ENCODE measurements at places on chromosomes 2 and 18.

GRCh38 chr2:72062336-72062735 lies 85.3 kb downstream of the CYP26B1 start:
- DNase-seq: no peak

GRCh38 chr2:20235655-20236305 lies 10.8 kb upstream of the SDC1 start:
- no peak for DNase-seq

- DNase-seq: no peak
Measured at GRCh38 chr2:223439184-223439583, 163.0 kb downstream of the SCG2 start.

DNA sequence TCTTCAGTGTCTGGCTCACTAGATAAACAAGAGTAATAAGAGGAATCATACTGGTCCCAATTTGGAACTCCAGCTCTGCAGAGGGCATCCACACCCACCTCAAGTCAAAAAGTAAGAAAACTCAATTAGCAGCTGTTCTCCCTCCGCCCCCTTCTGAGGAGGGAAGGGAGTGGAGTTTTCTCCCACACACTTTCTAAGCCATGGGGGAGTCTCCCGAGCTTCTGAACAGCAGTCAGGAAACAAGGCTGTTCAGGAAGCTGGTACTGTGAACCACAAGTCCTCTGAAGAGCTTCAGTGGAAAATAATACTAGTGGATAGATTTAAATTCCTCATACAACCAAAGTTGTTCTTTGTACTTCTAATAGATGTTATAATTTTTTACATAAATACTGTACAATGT lies 32.9 kb upstream of the SPTBN1 start:
- no peak for DNase-seq

DNA sequence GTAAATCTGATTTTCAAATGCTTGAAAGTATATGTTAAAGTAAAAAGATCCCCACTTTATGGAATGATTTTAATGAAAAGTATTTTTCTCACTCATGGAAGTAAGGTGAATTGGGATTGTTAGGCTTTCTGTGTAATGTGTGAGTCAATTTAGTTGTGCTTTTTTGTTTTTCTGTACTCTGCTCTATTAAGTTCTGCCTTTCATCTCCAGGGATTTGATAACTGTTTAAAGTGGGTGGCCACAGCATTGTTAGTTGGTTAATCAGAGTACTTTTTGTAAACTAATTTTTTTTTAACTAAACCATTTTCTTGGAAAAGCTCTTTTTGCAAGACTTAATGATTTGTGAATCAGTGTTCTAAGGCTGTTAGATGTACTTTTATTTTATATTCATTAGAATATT lies 76.8 kb downstream of the ABI2 start:
- DNase-seq: no peak

DNA sequence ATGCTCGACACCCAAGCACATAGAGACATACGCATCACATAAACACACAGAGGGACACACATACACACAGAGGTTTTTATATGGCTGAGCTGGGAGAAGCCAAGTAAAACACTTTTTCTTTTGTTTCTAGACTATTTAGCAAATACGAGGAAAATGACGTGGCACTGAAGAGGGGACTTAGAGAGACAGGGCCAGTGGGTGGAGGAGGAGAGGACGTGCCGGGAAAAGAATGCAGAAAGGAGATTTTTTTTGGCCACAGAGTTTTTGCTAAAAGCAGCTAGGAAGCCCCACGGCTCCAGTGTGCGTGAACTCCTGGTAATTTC lies 168.5 kb upstream of the KLF7 start:
- DNase-seq: no peak

- DNase-seq: no peak
Measured at GRCh38 chr2:172467382-172467781, 40.0 kb downstream of the ITGA6 start.

DNA sequence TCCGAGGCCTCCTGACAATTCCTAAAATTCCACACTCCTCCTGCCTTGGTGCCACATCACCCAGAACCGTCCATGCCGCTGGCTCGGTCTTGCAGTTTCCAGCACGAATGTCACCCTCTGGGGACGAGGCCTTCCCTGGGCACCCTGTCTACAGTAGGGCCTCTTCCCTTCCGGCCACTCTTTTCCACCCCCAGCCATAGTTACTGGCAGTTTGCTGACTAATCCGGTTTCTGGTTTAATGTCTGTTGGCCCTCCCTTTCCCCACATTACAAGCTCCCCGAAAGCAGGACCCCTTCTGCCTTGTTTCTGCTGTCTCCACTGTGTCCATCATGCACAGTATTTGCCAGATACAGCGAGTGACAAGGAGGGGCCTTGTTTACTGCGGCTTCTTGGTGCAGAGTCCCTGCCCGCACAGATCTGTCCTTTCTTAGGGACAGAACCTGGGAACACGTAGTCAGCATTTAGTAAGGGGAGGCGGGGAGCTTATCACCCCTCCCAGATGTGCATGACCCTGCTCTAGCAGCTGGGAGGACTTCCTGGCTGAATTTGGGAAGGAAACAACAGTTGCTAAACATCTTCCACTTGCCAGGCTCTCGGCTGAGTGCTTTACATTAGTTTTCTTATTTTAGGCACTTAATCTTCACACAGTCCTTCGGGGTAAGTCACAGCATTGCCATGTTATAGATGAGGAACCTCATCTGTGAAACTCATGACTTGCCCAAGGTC lies 23.6 kb upstream of the CATIP start:
- DNase-seq: peak; percentile 78

GRCh38 chr2:215236131-215236530 lies 75.7 kb upstream of the ATIC start:
- no peak for DNase-seq

DNA sequence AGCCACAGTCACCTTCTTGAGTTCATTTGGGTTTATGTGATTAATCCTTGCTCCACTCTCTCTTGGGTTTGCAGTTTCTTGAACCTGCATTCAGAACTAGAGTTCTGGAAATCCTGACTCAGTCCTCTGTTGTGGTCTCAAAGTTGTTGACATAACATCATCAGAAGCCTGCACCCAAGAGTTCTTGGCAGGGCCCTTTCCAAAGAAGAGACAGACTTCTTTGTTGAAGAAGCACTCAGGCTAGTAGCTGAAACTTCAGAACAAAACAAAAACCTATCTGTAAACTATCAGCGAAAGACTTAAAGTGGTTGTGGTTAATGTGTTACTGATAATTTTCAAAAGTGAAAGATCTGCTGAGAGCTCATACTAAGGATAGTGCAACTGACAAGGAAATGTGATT lies 120.8 kb downstream of the FAM168B start:
- no peak for DNase-seq

GRCh38 chr2:85753035-85753524 lies 711 bp upstream of the ATOH8 start:
- no peak for DNase-seq

GRCh38 chr2:3981446-3981987 lies 278.1 kb downstream of the DCDC2C start:
- no peak for DNase-seq

GRCh38 chr2:223541546-223541945 lies 60.6 kb downstream of the SCG2 start:
- no peak for DNase-seq

DNA sequence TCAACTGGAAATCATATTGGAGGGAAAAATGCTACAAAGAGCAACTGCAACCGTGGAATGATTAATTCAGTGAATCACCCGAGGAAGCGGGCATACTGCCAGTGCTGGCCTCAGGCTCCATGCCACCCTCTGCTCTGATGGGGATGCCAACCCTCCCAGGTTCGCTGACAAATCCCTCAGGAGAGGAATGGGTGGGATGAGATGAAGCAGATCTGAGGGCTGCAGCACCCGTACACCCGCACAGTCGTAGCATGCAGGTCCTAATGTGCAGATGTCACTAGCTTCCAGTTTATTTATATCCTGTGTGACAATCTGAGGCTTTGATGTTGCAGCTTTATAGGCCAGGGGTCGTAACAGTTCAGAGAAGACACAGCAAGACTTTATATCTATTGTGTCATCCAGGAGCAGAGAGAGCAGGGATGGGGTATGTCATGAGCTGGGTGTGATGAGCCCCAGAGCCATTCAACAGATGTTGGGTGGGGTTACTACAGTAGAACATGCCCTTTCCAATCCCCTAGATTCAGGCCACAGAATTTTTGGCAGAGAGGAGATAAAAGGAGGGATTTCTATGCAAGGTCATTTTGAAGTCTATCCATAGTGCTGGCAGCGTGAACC lies 44.6 kb downstream of the DPP4 start:
- DNase-seq: peak; percentile 68

DNA sequence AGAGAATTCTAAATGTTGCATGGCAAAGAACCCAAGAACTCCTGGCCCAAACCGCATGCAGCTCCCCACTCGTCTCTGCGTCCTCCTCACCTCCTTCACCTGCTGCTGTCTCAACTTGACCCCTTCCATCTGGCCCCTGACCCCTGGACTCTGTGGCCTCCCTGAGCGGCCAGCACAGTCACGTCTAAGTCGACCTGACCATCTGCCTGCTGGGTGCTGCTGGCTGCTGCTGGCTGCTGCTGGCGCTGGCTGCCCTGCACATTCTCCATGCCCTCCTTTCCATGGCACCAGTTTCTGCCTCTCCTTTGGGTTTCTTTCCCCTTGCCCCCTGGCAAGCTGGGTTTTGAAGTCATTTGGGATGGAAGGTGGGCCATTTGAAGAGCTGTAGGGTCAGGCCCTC lies 30.1 kb upstream of the ASB1 start:
- no peak for DNase-seq

DNA sequence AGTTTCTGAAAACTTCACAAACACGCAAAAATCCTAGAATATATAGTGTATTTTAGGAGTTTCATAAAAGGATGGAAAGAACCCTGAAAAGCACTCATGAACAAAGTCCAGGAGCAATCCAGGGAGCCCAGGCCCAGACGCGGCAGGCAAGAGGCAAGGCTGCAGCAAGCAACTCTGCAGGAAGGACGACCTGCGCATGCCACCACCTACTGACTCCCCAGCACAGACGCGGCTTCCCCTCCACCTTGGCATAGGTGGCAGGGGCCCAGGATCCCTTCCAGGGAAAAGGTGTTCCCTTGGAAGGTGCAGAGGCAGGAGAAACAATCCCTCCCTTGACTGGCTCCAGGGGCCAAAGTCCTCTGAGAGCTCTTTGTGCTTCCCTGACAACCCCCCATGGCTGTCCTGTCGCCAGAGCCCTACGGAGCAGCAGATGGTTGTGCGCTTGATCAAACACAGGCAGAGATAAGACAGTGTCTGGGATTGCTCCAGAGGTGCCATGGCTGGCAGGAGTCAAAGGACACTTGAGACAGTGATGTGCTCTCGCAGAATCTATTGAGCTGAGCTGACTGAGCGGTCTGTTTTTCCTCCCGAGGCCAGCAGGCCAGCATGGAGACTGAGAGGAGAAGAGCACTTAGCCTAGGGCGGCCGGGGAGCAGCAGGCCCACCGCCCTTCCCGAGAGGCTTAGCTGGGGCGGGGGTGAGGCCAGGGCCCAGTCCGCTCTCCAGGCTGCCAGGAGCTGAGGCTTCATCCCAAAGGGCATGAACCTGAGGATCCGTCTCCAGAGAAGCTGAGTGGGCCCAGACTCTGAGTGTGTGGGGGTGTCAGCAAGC lies 10.8 kb upstream of the AMER3 start:
- DNase-seq: peak; percentile 73
